ENCODE measurements at places on chromosomes 7 and 10.

GRCh38 chr7:69269806-69270205, 328.5 kb upstream of the AUTS2 start:
- DNase-seq = no peak

DNA sequence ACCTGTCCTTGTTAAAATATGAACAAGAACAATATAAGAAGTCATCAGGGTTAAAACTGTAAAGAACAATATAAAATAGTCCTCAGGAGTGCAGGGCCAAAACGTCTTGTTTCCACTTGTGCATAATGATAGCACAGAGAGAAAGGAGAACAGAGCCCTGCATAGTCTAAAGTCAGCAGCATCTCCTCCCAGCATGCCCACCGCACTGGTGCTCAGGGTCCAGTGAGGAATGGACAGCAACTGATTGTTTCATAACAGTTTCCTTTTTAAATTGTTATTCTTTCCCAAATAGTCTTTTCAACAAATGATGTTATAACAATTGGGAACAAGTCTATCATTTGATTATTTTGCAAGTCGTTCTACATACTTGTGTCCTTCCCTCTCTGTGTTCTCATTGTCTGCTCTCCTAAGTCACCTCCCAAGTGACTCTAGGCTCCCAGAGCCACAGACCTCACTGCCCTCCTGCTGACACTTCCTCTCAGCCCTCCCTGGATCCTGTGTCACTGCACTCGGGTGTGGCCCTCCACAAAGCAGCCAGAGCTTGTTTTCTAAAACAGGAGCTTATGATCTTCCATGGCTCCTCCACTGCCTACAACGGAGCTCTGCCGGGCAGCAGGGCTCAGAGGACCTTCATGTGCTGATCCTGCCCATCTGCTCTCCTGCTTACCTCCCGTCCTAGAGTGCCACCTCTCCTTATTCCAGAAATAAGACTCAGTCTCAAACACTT, 27.6 kb downstream of the COBL start:
- DNase-seq = no peak

DNA sequence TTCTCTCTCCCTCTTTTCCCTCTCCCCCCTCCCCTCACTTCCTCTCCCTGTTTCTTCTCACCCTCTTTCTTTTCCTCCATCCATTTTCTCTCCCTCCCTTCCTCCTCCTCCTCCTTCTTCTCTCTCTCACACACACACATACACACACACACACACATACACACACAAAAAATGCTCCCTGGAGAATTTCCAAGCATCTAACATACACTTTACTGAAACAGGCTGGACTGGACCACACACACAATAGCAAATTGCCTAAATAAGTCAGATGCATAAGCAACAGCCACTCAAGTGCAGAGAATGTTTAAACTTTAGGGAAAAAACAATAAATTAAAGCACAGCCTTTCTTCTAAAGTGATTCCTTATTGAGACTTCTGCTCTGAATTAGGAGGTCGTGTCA, 267.7 kb downstream of the FGFR2 start:
- no peak for DNase-seq

- DNase-seq = no peak
Observed at GRCh38 chr7:134315679-134316538, 821 bp downstream of the SLC35B4 start.

DNA sequence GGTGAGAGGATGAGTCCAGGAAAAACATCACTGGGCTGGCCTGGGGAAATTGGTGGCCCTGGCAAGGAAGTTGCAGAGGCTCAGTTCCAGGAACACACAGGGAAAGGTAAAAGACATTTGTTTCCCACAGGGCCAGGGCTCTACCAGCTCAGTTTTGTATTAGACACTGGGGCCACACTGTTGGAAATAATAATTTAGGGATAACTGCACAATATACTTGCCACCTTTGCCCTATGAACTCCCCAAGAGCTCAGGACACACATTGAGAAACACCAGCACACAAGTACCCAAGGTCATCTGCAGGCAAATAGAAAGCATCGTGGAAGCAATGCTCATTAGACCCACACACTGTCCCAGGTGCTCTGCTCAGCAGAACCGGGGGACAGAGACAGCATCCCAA, 617.6 kb downstream of the PTPRN2 start:
- no peak for DNase-seq

DNA sequence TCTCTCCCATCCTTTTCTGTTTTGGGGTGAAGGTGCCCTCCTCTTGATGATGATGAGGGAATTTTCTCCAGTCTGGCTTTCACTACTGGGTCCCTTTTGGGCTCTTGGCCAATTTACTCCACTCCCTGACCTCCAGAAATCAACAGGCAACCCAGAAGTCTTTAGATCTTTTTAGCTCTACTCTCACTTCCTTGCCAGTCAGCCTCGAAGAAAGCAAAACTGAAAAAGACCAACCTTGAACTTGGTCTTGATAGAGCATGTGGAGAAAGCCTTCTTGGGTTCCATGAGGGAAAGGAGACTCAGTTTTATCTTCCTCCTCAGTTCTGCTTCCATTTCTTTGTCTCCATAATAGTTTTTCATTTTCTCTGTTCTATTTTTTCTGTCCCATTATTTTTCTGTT, 91.4 kb upstream of the NPVF start:
- no peak for DNase-seq

GRCh38 chr10:105262666-105263065, 621.6 kb downstream of the SORCS3 start:
- DNase-seq = no peak

- no peak for DNase-seq
Observed at GRCh38 chr10:3636356-3637181, 148.4 kb downstream of the KLF6 start.

- no peak for DNase-seq
Observed at GRCh38 chr7:36794689-36795088, 70.4 kb upstream of the AOAH start.

DNA sequence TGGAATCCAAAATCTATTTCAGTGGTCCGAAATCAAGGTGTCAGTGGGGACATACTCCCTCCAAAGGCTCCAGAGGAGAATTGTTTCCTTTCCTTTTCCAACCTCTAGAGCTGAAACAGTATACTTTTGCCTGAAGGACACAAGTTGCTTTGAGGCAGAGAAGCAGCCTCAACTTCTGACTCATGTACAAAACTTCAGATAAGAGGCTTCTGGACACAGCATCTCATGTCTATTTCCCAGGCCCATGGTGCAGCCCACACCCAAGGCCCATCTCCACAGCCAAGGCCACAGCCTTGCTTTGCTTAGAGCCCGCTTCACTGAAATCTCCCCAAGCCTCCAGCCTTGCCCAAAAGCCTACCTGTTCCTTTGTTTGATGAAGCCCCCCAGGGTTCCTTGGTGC, 68.9 kb downstream of the ZNF467 start:
- no peak for DNase-seq

GRCh38 chr7:16695621-16696237, 49.7 kb downstream of the BZW2 start:
- DNase-seq = no peak

DNA sequence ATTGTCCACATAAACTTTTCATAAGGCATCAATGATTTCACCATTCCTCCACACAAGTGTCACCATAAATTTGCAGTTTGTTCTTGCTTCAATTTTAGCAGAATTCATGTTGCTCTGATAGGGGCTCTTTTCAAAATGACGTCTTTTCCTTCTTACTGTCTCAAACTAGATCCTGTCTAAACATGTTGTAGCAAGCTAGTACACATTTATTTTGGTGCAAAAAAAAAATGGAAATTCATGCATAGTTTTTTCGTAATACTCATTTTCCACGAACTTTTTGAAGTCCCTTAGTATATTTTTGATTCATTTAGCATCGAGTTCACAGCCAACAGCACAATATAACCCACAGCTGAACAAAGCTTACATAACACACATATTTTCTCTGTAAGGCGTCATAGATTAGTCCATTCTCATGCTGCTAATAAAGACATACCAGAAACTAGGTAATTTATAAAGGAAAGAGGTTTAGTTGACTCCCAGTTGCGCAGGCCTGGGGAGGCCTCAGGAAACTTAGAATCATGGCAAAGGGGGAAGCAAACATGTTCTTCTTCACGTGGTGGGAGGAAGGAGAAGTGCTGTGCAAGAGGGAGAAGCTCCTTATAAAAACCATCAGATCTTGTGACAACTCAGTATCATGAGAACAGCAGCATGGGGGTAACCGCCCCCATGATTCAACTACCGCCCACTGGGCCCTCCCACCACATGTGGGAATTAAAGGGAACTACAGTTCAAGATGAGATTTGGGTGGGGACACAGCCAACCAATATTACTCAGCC, 301.5 kb downstream of the CCDC3 start:
- DNase-seq = no peak

DNA sequence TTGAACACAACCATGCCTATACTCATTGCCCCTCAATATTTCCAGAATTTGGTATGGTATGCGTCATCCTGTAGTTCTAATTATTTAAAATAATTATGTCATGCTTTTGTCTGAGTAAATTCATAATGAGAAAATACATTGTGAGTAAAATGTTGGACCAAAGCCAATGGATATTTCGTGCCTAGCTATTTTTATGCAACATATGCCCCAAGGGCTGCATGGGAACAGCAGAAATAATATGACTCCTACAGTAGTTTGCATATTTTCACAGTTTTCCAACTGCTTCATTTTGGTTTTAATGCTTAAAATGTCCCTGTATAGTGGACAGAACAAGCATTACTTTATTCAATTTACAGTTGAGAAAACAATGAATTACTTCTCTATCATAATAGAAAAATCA, 1115.6 kb upstream of the GHITM start:
- no peak for DNase-seq
